ENCODE measurements at places on chromosomes 2 and 18.

GRCh38 chr2:42047488-42048298, at the start of gene PKDCC:
PKDCC (plus strand) TSS chr2:42048021; CDS start chr2:42048200, 179 bp downstream.
- DNase-seq: no peak

- DNase-seq: no peak
Measured at GRCh38 chr2:219689676-219690628, 62.5 kb downstream of the SLC4A3 start.

DNA sequence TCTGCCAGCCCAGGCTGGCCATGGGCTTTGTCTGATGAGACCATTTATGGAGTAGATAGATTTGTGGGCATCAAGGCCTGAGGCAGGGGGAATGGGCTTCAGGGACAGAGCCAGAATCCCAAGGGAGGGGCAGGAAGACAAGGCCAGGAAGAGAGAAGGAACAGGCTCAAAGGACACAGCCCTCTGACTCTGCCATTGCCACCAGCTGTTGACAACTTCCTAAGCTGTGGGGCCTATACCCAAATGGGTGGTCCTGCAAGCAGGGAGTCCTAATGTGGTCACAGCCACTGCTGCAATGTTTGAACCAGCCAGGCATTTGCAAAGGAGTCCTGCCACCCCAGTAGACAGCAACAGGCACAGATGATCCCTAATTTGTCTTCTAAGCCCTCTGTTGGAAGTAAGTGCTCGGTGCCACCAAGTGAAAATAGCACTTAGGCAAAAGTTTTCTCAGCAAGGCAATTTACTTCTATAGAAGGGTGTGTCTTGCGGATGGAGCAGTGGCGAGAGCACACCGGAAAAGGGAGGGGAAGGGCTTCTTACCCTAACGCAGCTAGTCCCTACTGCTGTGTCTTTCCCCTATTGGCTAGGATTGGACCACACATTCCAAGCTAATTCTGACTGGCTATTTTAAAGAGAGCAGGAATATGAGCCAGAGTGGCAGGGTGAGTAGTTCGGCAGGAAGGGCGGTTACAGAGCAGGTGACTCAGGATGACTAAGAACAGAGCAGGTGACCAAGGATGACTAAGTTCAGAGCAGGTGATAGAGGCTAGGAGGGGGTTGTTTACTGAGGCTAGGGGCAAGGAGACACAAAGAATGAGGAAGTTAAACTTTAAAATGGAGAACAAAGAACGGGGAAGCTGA, 47.2 kb downstream of the C1QL2 start:
- DNase-seq: no peak

- DNase-seq: peak; percentile 39
Measured at GRCh38 chr2:73870084-73870483, 22.7 kb upstream of the ACTG2 start.

DNA sequence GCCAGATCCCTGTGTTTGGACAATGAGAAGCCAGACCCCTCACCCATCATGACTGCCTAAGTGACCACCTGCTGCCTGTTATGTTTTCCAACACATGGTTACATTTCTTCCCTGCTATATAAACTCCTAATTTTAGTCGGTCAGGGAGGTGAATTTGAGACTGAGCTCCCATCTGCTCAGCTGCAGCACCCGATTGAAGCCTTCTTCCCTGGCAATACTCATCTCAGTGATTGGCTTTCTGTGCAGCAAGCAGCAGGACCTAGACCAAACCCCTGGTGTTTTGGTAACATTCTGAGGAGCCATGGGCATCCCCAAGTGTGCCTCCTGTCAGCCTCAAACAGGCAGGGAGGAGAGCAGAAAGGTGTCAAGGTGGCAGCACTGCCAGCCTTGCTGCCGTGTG, 141.2 kb downstream of the CD8B2 start:
- no peak for DNase-seq

DNA sequence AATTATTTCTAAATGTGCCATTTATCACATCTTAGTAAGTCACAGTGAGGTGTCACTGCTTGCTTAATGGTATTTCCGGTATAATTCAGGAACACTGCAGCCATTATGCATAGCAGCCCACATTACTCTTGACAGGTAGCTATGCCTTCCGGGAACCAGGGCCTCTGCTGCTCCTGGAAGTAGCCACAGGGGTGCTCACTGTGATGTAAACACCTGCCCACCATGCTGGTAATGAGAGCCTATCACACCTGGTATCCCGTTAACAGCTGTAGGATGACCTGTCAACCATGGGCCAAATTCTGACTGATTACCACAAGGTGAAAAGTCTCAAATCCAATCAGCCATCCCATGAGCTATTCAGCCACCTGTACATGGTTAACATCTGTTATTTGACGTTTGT, 647.0 kb upstream of the NXPH2 start:
- DNase-seq: no peak

DNA sequence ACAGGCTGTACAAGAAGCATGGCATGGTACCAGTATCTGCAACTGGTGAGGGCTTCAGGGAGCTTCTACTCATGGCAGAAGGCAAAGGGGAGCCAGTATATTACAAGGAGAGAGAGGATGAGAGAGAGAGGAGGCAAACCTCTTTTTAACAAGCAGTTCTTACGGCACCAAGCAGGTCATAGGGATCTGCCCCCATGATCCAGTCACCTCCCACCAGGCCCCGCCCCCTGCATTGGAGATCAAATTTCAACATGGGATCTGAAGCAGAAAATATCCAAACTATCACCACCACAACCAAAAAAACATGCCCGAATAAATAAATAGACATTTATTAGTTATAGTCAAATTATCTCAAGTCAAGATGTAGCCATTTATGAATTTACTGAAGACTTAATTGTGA, 14.5 kb upstream of the SLC35F5 start:
- DNase-seq: no peak

- DNase-seq: no peak
Measured at GRCh38 chr2:96860065-96861029, 2.5 kb upstream of the ANKRD39 start.

- peak; percentile 73 for DNase-seq
Measured at GRCh38 chr18:44733069-44733753, 52.5 kb downstream of the SETBP1 start.

DNA sequence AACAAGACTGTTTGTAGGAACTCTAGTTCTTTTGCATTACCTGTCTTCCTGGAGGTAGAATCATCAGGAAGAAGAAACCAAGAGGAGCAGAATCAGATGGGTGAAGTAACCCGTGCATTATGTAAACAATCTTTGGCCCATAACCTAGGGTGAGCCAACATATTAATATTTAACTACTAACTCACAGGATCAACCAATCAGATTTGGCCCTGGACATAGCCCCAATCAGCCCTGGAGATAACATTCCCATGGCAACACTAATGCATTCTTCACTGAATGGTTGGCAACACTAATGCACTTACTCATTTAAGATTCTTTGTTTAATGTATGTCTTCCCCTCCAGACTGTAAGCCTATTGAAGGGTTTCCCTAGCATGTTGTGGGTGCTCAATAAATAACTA, 72.0 kb upstream of the CTAGE1 start:
- DNase-seq: no peak

DNA sequence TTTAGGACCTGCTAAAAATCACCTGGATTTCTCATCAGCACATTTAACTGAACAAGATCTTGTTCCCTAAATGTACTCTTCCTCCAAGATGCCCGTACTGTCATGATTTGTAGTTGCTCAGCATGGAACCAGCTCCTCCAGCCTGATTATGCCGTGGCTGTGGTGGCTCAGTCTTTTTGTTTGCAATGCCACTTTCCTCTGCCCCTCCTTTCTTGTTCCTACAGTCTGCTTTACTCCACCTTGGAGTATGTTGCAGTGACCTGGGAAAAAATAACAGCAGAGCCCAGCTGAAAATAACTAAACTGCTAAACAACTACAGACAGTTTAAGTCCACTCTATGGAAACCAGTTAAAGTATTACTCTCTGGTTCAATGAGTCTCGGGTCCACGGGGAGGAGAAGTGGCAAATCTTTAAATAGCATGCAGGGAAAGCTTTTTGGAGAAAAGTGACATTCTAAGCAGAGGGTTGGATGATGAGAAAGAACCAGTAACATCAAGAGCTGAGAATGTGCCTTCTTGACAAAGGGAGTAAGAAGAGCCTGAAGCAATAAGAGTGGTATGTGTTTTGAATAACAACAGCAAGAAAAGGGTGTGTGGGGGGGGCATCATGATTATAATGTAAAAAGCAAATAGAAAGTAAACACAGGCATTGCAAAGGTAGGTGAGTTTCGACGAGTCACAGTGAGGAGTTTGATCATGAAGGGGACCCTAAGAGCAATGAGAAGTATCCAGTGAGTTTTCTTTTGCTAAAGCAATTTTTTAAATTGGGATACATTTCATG, 225.7 kb downstream of the TMX3 start:
- DNase-seq: no peak

DNA sequence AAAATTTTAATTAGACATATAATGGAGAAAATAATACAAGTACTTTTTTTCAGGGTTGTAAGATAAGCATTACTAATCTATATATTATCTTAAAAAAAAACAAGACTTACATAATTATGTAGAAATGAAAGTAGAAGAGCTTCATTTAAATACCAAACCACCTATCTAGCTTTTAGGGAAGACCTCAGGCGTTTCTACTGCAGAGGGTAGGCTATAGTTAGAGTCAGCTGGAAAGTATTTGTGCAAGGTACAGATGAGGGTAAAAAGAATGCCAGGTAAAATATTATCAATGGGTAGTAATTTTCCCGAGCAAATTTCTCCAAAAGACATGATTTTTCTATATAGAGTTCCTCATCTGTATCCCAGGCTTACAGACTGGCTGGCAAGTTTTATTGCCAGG, 30.5 kb upstream of the SLC39A10 start:
- DNase-seq: no peak

GRCh38 chr2:136214307-136215200, 96.6 kb upstream of the CXCR4 start:
- no peak for DNase-seq

- DNase-seq: no peak
Measured at GRCh38 chr2:106800976-106801655, 84.9 kb downstream of the ST6GAL2 start.

GRCh38 chr2:235897992-235898391, 270.2 kb downstream of the GBX2 start:
- no peak for DNase-seq

DNA sequence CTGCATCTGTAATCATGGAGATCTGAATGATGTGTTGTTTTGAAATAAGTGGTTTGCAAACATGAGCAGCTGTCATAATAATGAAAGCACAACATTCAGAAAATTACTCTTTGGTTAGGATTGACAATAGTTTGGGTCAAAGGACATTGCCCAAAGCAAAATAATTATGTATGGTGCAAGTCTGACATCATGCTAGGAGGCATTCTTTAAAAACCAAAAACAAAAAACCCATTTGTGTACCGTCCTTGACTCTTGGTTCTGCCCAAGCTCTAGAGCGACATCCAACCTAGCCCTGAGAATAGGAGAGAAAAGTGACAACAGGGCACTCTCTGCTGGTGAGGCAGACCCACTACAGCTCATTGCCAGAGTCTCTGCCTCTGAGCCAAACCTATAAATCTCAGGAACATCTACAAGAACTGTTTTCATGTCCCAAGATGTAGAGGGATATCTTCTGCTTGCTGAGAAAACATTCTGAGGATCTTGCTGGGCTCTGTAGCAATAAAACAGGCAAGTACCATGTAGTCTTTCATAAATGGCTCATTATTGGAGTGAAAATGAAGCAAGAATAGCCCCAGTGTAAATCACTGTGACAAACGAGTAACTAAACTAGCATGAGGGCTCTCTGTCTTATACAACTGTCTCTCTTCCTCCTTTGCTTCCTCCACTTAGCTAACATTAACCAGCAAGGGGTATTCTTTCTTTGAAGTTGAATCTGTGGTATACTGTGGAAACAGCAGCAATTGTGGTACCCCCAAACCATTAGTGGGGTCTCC, 266.8 kb upstream of the CXCR4 start:
- DNase-seq: no peak

DNA sequence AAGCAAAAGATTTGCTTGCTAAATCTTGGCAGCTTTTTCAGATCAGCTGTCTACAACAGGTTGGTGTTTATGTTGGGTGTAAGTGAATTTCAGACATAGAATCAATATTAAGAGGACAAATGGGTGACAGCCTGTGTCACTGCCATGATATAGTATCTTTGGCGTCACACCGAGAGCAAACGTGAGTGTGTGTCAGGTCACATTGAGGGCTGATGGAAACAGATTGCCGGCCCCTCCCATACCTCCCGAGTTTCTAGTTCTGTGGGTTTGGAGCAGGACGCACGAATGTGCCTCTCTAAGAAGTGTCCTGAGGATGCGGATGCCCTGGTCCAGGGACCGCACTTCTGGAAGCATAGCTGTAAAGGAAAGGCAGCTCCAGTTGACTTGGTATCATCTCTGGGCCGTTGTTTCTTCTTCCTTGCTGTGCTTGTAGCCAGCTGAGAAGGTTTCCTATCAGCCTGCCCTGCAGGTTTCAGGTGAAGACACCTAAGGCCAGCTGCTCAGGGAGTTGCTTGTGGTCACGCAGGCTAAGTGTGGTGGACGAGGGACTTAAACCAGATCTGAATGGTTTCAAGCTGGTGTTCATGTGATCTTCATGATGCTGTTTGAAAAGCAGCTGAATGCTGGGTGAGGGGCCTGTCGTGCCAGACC, 6.4 kb downstream of the AGAP1 start:
- no peak for DNase-seq

DNA sequence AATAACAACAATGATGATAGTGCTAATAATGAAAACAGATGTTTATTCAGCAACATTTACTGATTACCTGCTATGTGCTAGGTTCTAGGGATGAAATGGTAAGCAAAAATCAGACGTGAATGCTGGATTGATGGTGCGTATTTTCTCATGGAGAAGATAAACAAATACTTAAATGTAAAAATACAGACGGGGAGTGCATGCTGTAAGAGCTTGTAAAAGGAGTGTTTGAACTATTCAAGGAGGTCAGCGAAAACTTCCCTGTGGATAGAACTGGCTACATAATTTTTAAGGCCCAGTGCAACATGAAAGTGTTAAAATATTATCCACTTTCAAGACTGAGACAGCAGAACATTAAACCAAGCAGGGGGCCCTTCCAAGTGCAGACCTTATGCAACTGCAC, 22.1 kb downstream of the MTX2 start:
- no peak for DNase-seq

DNA sequence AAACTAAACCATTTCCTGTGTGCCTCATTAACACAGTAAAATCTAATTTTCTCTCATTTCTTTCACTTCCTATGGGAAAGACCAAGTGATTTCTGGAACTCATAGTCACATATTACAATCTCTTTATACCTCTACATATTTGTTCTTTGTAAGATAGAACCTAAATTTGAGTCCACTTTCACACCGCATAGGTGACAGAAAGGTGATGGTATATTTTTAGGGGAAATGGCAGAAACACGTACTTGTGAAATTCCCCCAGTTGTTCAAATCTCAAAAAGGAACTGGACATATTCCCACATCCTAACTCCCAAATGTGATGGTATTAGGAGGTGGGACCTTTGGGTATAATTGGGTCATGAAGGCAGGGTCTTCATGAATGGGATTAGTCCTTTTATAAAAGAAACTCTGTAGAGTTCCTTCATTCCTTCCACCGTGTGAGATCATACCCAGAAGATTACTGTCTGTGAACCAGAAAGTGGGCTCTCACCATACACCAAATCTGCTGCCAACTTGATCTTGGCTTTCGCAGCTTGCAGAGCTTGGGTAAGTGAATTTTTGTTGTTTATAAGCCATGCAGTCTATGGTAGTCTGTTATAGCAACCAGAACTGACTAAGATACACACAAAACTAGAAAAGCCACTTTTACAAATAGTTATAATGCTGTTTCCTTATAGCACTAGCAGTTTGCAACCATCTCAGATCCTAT, 542.1 kb downstream of the DSC3 start:
- DNase-seq: no peak
